Suppressor macrophage (primary cell): ENCODE measurements at places on chromosomes 5 and 9.

DNA sequence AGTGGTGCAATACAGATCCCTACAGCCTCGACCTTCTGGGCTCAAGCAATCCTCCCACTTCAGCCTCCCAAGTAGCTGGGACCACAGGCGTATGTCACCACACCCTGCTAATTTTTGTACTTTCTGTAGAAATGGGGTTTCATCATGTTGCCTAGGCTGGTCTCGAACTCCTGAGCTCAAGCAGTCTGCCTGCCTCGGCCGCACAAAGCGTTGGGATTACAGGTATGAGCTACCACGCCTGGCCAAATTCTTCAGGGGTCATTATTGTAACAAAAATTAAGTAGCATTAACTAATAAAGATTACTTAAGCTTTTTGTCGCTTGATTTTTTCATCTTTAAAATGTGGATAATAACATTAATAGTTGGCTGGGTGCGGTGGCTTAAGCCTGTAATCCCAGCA, 195.3 kb upstream of the IER5L start:
- DNase-seq, result no peak

- no peak for DNase-seq
These were observed 81.9 kb downstream of the ISL1 start for GRCh38 chr5:51465165-51465564.

DNA sequence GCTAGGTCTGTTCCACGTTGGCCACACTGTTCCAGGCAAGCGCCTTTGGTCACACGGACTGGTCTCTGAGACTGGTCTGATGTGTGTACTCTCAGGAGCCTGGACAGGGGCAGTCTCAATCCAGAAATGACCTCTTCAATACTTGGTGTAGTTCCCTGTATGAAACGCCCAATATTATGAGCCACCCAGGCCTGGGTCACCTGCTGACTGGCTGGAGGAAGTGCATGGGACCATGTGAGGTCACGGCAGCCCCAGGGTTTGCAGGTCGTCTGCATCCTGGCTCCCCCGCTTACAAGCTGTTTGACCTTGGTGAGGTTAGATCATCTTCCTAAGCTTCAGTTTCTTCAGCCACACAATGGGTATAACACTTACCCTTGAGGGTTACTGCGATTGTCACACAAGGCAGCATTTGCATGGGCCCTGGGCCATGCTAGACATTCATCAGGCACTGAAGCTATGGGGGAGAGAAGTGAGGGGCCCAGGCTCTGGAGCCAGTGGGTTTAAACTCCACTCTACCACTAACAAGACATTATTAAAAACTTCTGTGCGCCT, 5.2 kb upstream of the GRHPR start:
- DNase-seq, result no peak

- no peak for DNase-seq
These were observed 582.4 kb upstream of the C9orf72 start for GRCh38 chr9:28155671-28156070.

DNA sequence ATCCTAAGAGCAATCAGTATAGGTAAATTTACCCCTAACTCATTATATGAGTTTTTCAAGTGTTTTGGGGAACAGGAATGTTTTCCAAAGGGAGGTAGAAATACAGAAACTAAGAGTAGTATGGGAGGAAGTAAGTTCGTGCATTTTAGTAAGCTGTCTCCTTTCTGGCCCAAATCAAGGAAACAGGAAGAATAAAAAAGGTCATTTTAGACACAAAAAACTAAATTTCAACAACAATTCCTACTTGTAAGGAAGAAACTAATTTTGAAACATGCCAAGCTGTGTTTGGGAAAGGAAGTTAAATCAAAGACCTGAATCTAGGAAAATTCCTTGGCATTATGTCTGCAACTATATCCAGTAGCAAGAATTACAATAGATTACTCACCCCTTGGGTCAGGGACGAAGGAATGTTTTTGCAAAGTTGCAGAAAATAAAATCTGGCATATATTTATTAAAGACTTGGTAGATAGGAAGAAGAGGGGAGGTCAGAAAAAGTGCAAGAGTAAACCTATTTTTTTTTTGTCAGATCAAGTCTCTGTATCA, 6.5 kb upstream of the RPS6 start:
- peak; percentile 44 for DNase-seq

GRCh38 chr5:128572051-128572929, 34.2 kb upstream of the FBN2 start:
- DNase-seq, result no peak

DNA sequence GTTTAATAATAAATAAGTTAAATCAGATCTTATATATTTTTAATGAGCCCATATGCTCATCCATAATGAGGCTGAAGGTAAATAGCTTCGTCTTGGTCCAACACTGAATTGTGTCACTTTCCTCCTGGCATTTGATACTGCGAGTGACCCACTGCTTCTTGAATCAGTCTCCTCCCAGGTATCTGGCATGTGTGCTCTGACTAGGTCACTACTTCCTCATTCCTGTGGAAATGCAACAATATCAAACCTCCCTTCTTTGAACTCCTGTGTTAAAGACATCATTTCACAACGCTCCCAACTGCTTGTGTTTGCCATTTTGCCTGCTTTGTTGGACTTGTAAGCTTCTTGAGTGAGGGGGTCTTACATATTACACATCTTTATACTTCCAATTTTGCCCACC, 157.7 kb downstream of the SLC24A2 start:
- DNase-seq, result no peak

GRCh38 chr9:107782381-107782780, 292.8 kb upstream of the KLF4 start:
- DNase-seq, result peak; percentile 51

DNA sequence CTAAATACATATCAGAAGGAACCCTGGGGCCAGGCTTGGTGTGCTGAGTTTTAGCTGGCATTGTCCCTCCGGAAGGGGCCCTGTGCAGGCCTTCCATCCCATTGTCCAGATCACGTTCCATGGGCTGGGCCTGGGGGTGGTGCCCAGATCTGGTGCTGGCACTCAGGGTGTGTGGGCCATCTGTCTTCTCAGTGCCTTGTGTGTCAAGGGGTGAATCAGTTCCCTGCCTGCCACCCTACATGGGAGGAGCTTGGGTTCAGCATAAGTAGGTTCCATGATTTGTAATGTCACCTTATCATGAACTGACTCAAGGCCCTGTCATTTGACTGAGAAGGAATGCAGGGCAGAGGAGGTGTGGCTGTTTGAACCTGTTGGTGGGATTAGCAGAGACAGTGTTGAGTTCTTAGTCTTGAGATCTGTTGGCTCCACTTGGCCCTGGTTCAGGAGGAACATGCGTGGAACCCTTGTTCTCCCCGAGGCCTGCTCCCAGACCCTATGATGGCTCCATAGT, 176.8 kb downstream of the MACROH2A1 start:
- DNase-seq, result peak; percentile 37

DNA sequence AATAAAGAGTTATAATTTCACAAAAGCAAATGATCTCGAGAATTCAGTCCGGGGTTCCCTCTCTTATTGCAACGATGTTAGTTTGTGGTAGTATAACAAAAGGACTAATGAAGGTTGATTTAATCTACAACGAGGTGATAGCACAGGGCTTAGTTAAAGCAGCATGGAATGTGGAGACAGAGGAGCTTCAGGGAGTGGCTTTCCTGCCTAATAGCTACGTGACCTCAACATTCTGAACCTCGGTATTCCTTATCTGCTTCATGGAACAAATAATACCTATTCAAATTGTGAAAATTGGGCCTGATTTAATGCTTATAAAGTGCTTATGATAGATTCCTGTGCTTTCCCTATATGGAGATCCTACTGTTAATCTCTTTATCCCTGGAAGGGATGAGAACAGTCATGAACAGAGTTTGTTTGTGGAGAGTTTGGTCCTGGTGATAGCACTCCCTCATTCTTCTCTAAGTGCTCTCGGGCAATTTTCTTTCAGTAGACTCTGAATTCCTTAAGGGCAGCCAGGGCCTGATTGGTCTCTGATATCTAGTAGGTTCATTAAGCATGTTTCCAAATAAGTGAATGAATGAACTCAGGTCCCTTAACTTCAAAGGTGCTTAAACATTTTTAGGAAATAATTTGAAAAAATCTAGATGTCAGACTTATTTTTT, 104.1 kb upstream of the TUT7 start:
- no peak for DNase-seq

DNA sequence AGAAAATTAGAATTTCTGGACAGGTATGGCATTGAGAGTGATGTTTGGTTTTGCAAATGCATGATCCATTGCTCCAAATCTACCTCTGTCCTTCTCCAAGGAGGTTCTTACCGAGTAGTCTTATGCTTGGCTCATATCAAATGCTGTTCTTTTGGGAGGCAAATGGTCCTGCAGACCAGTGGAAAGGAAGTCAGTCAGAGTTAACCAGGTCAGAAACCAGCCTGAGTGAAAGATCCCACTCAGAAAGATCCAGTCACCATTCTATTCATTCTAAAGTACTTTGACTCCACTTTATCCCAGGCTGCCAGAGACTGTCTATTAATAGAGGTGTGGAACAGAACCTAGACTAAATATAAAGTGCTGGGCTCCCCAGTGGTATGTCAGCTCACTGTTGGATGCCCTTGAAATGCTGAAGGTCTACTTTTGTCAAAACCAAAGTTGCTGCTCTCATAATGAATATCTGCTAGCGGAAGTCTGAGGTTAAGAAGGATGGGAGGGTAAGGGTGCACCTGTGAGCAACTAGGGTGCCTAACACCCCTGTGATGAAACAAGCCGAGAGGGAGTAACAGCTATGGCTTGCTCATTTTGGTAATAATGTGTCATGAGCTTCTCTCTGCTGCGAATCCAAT, 302.2 kb downstream of the ZNF608 start:
- DNase-seq, result no peak

DNA sequence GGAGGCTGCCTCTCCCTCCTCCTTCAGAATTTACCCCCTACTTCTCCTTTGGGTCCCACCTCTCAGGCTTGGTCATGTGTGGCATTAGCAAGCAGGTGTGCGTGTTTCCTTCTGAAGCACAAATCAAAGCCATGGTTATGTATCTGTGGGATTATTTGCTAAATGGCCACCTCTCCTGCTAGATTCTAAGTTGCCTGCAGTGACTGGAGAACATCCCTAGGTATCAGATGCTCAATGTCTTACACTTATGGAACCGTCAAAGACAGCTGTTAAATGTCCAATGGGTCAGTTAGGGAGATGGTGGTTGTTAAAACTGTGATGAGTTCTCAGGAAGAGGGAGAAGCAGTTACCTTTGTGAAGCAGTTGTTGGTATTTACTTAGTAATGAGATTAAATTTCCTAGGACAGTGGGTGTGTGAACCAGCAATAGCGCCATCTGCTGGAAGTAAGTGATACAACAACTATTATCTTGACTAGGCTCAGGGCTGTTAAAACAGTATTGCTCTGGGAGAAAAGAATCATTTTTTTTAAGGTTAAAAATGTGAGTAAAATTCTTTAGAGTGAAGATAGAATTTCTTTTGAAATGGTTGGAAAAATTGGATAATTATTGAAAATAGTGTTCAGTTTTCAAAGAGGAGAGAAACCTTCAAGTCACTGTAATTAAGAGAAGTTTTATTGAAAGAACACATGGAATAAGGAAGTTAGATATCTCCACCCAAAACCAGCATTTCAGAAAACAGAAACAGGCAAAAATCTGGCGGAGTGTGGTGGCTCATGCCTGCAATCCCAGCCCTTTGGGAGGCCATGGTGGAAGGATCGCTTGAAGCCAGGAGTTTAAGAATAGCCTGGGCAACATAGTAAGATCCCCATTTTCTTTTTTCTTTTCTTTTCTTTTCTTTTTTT, 71.3 kb downstream of the TMC1 start:
- peak; percentile 91 for DNase-seq

DNA sequence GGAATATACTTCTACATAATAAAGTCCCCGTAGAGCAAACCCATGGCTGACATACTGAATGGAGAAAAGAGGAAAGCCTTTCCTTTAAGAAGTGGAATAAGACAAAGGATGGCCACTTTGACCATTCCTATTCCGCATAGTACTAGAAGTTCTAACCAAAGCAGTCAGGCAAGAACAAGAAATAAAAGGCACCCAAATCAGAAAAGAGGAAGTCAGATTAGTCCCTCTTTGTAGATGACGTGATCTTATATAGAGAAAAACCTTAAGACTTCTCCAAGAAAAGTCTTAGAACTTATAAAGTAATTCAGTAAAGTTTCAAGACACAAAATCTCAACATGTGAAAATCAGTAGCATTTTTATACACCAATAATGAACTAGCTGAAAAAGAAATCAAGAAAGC, 133.9 kb downstream of the GIN1 start:
- DNase-seq, result no peak

- DNase-seq, result no peak
These were observed 147.4 kb upstream of the NFIL3 start for GRCh38 chr9:91571036-91571435.

GRCh38 chr9:134698111-134698510, 56.5 kb downstream of the COL5A1 start:
- no peak for DNase-seq

DNA sequence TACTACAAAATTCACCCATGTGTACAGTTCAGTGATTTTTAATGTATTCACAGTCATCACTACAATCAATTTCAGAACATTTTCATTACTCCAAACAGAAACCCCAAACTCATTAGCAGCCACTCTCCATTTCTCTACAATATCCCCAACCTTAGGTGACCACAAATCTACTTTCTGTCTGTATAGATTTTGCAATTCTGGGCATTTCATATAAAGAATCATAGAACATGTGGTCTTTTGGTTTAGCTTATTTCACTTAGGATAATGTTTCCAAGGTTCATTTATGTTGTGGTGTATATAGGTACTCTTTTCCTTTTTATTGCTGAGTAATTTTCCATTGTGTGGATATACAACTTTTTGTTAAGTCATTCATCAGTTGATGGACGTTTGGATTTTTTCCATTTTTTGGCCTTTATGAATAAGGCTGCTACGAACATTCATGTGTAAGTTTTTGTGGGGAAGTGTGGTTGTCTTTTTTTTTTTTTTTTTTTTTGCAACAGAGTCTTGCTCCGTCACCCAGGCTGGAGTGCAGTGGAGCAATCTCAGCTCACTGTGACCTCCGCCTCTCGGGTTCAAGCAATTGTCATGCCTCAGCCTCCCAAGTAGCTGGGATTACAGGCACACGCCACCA, 54.5 kb downstream of the DOCK8 start:
- DNase-seq, result peak; percentile 55

DNA sequence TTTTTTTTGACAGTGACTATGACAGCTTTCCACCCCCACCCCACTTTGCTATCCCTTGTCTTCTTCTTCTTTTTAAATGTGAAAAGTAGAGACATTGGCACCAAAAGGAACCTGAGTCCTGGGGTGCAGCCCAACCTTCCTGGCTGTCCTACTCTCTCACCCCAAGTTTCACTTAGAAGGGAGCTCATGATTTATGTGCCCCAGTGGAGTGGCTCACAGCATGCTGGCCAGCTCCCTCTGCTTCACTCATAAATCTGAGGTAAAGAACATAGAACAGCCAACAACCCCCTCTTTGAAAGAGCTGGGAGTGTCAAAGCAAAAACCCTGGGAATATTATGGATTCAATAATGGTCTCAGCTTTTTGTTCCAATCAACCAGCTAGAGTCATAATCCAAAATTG, 196.3 kb upstream of the DAPK1 start:
- no peak for DNase-seq

DNA sequence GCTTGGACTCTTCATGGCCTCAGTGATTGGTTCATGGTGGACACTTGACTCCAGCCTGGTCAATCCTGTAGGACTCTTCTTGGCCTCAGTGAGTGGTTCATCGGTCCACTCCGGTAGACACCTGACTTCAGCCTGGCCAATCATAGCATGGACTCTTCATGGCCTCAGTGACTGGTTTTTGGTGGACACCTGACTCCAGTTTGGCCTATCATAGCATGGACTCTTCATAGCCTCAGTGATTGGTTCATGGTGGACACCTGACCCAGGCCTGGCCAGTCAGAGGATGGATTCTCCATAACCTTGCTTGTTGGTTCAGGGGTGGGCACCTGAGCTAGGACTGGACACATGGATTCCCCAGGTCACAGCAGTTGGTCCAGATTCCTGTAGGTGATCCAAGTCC, 106.0 kb upstream of the ERCC6L2 start:
- no peak for DNase-seq
